ENCODE measurements at places on chromosomes 5 and 9. TPM values are rescaled to one million over a fixed set of nuclear protein-coding genes. Genes with fewer than 3 reads are reported as not detected.

The ZNF366 gene
- not detected for total RNA-seq

The PPIC gene
- total RNA-seq = 100 TPM

The TRIM7 gene
- total RNA-seq = 1.2 TPM

The PDZD2 gene
- 0.43 TPM for total RNA-seq

The RNF183 gene
- not detected for total RNA-seq

The PCDHB16 gene
- 0.18 TPM for total RNA-seq

The SLCO6A1 gene
- not detected for total RNA-seq

The NEURL1B gene
- 0.74 TPM for total RNA-seq

The STPG3 gene
- total RNA-seq = not detected

The IDNK gene
- total RNA-seq = 7.7 TPM

The PLAC8L1 gene
- not detected for total RNA-seq

The AGXT2 gene
- total RNA-seq = not detected

The CARD6 gene
- total RNA-seq = 7.0 TPM

The RNF14 gene
- total RNA-seq = 45.2 TPM

The TPPP gene
- total RNA-seq = 0.09 TPM

The SOHLH1 gene
- total RNA-seq = not detected

The TAF11L5 gene
- total RNA-seq = not detected

The FOXD1 gene
- total RNA-seq = 0.28 TPM

The RNF20 gene
- 35.5 TPM for total RNA-seq

The CYLC2 gene
- total RNA-seq = not detected

The PDE6A gene
- total RNA-seq = not detected

The LCN1 gene
- total RNA-seq = 0.65 TPM

The MARVELD2 gene
- 0.14 TPM for total RNA-seq

The RPL7A gene
- 2,732 TPM for total RNA-seq

The HAVCR2 gene
- total RNA-seq = 0.09 TPM

The GMCL2 gene
- not detected for total RNA-seq

Data from smooth muscle cell of bladder (primary cell).